Immature natural killer cell (primary cell): ENCODE measurements at places on chromosomes 7 and 10.
A peak's percentile ranks its signal among the peaks of the same experiment; 100 is the strongest.

GRCh38 chr7:93566876-93567275 lies 7.6 kb downstream of the CALCR start:
- DNase-seq: no peak

DNA sequence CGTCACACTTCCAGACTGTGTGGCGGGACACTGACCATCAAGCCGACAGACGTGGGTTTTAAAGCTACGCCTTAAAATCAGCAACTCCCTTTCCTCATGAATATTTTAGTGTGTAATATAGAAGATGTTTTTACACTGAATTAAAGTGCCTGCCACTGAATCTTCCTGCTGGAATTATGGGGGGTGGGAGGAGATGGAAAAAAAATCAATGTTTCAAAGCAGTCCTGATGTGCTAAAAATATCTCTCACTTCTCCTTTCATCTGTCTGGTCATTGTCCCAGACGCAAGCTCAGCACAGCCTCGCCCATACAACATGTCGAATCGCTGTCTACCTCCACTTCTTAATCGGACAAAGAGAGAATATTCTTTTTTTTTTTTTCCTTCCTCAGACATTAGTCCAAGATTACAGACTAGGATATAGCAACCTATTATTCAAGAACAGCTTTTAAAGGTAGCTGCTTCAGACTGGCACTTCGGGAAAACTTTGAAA lies 165.1 kb upstream of the KLF14 start:
- DNase-seq: no peak

DNA sequence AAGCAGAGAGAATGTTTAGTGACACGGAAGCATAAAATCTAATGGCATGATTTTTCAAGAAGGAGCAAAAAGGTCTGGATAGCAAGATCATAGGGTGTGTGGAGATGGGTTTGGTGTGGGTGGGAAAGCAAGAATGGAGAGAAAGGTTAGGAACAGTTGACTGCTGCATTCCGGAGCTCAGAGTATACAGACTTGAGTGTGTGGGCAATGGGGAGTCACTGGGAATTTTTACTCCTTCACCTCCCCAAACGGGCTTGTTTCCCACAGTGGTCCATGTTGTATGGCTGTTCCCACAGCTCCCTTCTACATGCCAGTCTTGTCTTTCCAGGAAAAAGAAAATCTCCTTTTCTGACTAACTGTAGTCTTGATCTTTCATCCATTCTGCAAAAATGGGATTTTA lies 122.1 kb downstream of the CDK6 start:
- DNase-seq: no peak

- DNase-seq: no peak
These were observed 147.1 kb upstream of the ASAH2 start for GRCh38 chr10:50398381-50398780.

DNA sequence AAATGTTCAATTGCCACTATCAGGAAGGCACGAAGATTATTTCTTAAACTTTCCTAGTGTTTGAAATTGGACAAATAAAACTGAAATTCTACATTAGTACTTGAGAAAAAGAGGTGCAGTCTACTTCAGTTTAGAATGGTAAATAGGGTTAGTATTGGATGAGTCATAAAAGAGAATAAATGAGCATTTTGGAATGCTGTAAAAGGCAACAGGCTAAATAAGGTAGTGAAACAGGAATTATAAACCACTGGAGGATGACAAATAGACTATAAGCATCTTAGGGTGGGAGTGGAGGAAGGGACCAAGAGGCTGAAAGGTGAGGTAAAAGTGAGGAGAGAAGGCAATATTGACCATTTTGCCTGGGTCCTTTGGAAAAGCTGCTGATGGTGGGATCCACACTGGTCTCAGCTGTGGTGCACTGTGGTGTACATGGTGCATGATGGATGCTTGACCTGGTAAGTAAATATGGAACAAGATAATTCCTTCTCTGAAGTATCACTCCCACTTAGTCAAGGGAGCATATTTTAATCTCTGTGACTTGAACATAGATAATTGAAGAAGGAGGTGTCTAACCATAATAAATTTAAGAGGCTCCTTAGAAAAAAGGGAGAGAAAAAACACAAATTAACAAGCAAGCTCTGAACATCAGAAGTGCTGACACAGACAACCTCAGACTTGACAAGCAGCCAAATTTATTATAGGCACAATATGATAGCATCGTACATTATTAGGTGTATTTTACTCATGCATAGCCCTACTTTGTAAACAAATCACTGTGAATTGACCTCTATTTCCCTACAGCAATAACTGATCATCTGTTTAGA lies 76.4 kb upstream of the SCIN start:
- no peak for DNase-seq

- no peak for DNase-seq
These were observed 929.7 kb upstream of the KCND2 start for GRCh38 chr7:119343289-119343688.

DNA sequence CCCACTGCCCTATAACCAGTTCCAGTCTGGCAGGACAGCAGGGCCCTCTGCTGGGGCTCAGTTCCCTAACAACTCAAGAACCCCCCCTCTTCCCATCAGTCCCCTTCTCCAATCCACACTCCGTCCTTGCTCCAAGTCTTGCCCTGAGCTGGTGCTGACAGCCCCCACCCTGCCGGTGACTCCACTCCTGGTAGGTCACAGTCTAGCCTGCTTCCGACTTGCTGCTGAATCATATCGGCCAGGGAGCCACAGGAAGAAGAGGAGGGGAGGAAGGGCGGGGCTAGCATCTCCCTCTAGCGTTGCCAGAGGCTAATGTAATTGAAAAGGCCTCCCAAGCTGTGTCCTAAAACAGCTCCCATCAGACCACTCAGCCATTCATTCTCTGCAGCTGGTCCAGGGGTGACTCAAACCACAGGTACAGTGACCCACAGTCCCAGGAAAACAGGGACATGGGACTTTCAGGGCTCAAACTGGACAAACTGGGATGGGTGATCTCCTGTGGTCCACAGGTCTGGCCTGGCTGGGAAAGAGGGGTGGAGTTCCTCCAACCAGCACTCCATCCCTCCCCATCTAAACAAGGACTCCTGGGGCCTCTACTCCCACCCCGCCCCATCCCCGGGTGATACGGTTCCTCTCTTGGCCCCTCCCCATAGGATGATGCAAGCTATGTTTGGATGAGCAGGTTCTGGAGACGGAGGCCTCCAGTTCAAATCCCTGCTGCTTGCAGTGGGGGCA lies 158.8 kb downstream of the SH3PXD2A start:
- DNase-seq: peak; percentile 19

- no peak for DNase-seq
These were observed 185.6 kb downstream of the PAXIP1 start for GRCh38 chr7:154817224-154817896.

DNA sequence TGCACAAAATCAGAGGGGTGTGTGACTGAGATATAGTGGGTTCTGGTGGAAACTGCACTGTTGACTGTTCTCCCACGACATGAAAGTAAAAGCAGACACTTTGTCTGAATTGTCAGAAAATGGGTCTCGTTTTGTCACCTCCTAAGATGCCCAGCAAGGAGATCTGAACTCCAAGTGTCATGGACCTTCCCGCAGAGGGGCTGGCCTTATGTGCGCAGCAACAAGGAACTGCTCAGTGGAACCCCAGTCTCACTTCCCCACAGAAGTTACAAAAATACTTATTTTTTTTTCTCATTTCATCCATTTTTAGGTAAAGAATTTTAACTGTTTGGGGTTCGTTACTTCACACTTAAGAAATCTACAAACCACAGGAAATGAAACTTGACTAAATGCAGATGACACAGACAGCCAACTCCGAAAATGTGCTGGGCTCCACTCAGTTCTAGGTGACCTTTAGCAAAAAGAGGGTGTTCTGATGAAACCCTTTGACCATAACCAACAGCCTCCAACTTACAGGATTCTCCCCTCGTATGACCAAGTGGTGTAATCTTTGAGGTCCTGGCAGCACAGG lies 115.0 kb downstream of the FAM107B start:
- peak; percentile 64 for DNase-seq

DNA sequence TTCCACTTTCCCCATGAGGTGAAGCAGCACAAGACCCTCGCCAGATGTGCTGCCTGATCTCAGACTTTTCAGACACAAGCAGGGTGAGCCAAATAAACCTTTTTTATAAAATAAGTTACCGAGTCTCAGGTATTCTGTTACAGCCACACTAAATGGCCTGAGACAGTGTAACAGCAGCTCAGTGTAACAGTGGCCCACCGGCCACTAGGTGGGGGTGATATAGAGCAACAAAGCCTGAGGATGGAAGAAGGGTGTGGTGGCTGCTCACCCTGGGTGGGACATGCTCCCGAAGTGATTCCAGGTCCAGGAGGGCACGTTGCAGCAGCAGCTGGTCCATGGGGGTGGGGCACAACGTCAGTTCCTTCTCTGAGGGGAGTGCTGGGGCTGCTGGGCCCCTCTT lies 44.6 kb downstream of the BMS1 start:
- no peak for DNase-seq

DNA sequence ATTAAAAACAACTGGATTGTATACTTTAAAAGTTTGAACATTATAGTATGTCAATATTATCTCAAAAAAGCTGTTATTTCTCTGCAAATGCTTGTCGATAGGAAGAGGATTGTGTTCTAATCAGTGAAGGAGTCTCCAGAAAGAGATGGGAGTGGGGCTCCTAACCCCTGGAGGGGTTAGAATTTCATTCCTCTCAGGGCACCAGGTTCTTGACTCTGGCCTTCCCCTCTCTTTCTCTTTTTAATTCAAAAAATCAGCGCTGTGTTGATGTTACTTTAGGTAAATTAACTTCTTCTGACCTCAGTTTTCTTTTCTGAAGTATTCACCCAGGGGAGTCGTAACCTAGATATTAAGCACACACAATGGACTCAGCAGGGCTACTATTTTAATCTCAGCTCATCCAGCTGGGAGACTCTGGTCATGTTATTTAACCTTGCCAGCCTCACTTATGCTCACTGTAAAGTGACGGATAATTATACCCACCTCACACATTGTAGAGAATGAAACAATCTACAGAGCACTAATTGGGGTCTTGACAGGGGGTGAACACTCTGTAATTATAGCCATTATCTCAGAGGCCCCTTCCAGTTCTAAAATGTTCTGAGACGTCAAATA lies 59.4 kb downstream of the GCC1 start:
- no peak for DNase-seq

- peak; percentile 36 for DNase-seq
These were observed 19.5 kb downstream of the TSPAN33 start for GRCh38 chr7:129163875-129164544.

DNA sequence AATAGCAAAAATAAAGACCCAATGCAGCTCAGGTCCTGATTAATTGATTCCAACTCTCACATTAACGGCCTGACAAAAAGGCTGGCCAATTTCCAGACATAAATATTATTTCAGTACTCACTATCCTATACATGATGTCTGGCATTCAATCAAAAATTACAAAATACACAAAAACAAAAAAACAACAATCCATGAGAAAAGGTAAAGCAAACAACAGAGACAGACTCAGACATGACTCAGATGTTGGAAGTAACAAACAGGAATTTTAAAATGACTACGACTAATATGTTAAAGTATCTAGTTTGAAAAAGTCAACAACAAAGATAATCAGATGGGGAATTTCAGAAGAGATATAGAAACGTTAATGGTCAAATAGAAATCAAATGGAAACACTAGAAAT lies 152.8 kb downstream of the AMPH start:
- DNase-seq: no peak

GRCh38 chr10:78861529-78862327 lies 207.0 kb upstream of the ZMIZ1 start:
- DNase-seq: no peak

DNA sequence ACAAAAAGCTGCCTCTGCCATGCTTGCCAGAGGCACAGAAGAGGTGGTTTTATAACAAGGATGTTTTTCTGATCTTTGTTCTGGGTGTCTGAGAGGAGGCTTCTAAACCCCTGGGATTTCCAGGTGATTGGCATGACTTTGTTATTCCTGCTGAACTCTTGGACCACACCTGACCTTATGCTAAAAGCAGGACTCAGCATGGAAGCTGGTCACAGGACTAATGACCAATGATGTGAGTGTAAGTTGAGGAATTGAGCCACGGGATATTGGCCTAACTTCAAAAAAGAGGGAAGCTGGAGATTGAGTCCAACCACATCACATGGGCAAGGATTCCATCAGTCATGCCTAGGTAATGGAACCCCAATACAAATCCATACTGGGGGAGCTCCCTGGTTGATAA lies 437.9 kb downstream of the POM121L12 start:
- no peak for DNase-seq
